Cerebellar nuclear complex (tissue), 1 donor: ENCODE measurements at places on chromosomes 5 and 9.

DNA sequence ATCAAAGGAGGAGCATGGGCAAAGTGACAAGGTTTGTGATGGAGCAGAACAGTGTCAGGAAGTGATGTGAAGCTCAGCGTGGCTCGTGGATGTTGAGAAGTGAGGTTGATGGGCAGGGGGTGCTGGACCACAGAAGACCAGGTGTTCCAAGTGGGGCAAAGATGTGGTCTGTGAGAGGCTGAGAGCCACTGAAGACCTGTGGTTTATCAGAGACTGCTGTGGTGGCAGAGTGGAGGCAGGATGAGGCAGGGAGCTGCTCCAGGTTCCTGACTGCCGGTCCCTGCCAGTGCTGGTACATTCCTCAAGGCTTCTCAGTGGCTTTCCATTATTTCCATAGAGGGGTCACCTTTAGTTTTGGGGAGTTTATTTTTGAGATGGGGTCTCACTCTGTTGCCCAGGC lies 19.1 kb downstream of the PALM2AKAP2 start:
- DNase-seq: no peak

- DNase-seq: no peak
Observed at GRCh38 chr9:89794918-89795317, 190.1 kb downstream of the GADD45G start.

DNA sequence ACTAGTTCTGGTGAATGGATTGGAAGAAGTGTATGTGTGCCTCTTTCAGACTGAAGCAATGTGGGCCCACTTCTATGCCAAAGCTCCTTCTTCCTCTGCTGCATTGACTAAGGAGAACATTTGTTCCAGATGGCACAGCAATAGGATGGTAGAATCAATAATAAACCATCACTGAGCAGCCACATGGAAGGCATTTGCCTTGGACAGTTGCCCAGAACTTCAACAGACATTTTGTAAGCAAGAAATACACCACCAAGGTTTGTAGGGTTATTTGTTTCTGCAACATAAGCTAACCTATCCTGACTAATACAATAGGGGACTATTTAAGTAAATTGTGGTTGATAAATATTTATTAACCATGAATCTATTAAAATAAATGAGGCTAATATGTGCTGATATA lies 37.7 kb upstream of the CSNK1G3 start:
- no peak for DNase-seq

- DNase-seq: no peak
Observed at GRCh38 chr5:150497274-150497988, 10.5 kb upstream of the NDST1 start.

- no peak for DNase-seq
Observed at GRCh38 chr9:132590318-132591182, 8.1 kb downstream of the BARHL1 start.

DNA sequence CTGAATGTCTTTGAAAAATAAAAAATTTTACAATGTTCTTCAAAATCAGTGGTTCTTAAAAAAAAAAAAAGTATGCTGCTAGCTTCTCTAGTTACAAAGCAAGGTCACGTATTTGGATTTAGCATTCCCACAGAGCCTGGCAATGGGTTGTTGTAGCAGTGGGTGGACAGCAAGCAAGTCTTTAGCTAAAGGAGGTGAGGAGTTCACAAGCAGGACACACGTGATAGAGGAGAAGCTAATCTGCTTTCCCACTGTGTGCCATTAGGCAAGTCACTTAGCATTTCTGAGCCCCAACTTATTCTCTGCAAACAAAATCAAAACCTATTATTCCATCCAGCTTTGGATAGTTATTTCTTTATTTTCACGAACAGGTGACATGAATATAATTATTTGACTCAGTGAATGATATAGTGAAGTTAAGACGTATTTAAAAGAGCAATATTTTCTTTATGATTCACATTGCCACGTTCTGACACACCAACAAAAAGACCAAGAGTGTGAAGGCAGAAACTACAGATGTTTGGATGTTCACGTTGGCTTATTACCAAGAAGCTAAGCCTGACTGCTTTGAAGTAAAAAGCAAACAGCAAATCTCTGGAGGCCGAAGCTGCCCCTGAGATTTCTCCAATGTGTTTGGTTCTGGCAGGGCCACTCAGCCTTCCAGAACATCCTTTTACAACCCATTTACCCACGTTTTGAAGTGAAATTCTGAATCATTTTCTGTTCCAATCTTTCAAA lies 612.1 kb upstream of the CDH6 start:
- no peak for DNase-seq

- DNase-seq: no peak
Observed at GRCh38 chr9:126704892-126705766, 91.4 kb downstream of the LMX1B start.

GRCh38 chr9:126149661-126150060 lies 177.0 kb upstream of the MVB12B start:
- DNase-seq: no peak

DNA sequence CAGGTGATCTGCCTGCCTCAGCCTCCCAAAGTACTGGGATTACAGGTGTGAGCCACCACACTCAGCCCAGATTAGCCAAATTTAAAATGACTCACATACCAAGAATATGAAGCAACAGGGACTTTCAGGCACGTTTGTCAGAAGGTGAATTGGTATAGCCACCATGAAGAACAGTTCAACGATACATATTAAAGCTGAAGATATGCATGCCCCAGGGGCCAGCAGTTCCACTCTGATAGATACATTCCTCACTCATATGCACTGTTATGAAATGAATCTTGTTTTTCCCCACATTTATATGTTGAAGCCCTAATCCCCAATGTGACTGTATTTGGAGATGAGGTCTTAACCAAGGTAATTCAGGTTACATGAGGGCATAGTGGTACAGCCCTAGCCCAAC lies 22.5 kb downstream of the SLC35D2 start:
- DNase-seq: no peak

GRCh38 chr5:158619083-158619788 lies 480.5 kb downstream of the EBF1 start:
- DNase-seq: no peak

DNA sequence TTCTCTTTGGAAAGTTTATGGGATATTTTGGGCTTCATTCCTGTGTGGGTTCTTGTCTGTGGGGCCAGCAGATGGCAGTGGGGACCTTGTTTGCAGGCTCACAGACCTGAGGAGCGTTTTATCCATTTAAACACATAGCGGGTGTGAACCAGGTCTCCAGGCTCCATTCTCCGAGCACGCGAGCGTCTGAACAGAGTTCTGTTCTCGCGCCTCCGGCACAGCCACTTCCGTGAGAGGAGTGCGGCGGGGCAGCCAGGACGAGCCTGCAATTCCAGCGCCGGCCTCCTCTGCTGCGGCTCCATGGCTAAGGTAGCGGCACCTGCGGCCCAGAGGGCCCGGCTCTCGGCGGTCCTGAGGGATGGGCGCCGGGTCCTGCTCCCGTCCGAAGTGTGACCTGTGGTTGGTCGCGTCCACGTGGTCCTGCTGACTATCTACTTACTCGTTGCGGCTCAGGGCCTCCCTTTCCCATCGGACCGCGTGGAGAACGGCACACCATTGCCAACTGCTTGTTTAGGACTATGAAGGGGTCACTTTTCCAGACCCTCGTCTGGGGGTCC lies 7.3 kb downstream of the NRARP start:
- DNase-seq: no peak
